ENCODE measurements at places on chromosomes 1 and 21. TPM values are rescaled to one million over a fixed set of nuclear protein-coding genes. Genes with fewer than 3 reads are reported as not detected.

The RPL11 gene
- 1,390 TPM for total RNA-seq

The IFI16 gene
- total RNA-seq = 3.7 TPM

The LORICRIN gene
- total RNA-seq = not detected

The AADACL3 gene
- total RNA-seq = not detected

The NBPF10 gene
- 0.46 TPM for total RNA-seq

The LRRC8D gene
- 41.5 TPM for total RNA-seq

The SPTA1 gene
- total RNA-seq = not detected

The SGIP1 gene
- total RNA-seq = not detected

The HES2 gene
- 4.0 TPM for total RNA-seq

The GREM2 gene
- 0.13 TPM for total RNA-seq

The SLC45A3 gene
- total RNA-seq = 5.9 TPM

The GBP6 gene
- total RNA-seq = not detected

The VWA5B1 gene
- not detected for total RNA-seq

The SPRR2E gene
- total RNA-seq = not detected

The DNAH14 gene
- 14.3 TPM for total RNA-seq

The PRELP gene
- not detected for total RNA-seq

The S100A2 gene
- total RNA-seq = 29.8 TPM

The ATP1A4 gene
- not detected for total RNA-seq

The ANGPTL3 gene
- not detected for total RNA-seq

The VTCN1 gene
- not detected for total RNA-seq

The DPT gene
- not detected for total RNA-seq

The LRRC3 gene
- total RNA-seq = 2.1 TPM

The C1orf115 gene
- total RNA-seq = 5.4 TPM

The CFHR4 gene
- not detected for total RNA-seq

The TLCD4 gene
- 10.6 TPM for total RNA-seq

The SYNJ1 gene
- 3.1 TPM for total RNA-seq

The CFHR3 gene
- total RNA-seq = 0.10 TPM

The OLFML2B gene
- total RNA-seq = 0.47 TPM

The ITLN1 gene
- total RNA-seq = not detected

The C1orf226 gene
- 0.50 TPM for total RNA-seq

The SH3GLB1 gene
- total RNA-seq = 34.2 TPM

The KRTAP7-1 gene
- total RNA-seq = not detected

The AXDND1 gene
- total RNA-seq = 0.39 TPM

The KCNA3 gene
- not detected for total RNA-seq

The GJA9 gene
- total RNA-seq = not detected

The PRR9 gene
- not detected for total RNA-seq

The OBSCN gene
- total RNA-seq = 4.3 TPM

The ZMYND12 gene
- total RNA-seq = 0.58 TPM

The FCER1G gene
- not detected for total RNA-seq

The MAEL gene
- not detected for total RNA-seq

The FAM177B gene
- not detected for total RNA-seq

The EGLN1 gene
- total RNA-seq = 47.8 TPM

The CD1E gene
- total RNA-seq = not detected

The KRTAP12-2 gene
- not detected for total RNA-seq

The C2CD4D gene
- total RNA-seq = not detected

The TMEM125 gene
- total RNA-seq = not detected

The ADGRB2 gene
- 7.5 TPM for total RNA-seq

The EPS8L3 gene
- 1.3 TPM for total RNA-seq

The EXOC8 gene
- total RNA-seq = 7.7 TPM

The TEX38 gene
- total RNA-seq = not detected

The ADAM30 gene
- total RNA-seq = not detected

The HMCN1 gene
- total RNA-seq = 0.02 TPM

The G0S2 gene
- 3.0 TPM for total RNA-seq

The SELL gene
- total RNA-seq = 0.20 TPM

The NES gene
- total RNA-seq = 1.4 TPM

The RAB3B gene
- total RNA-seq = 5.1 TPM

The COL11A1 gene
- 2.0 TPM for total RNA-seq
